ENCODE measurements at places on chromosomes 16 and 17.
A peak's percentile ranks its signal among the peaks of the same experiment; 100 is the strongest.

GRCh38 chr16:89370081-89370511 is 120.3 kb downstream of the ANKRD11 start:
- DNase-seq, result no peak

DNA sequence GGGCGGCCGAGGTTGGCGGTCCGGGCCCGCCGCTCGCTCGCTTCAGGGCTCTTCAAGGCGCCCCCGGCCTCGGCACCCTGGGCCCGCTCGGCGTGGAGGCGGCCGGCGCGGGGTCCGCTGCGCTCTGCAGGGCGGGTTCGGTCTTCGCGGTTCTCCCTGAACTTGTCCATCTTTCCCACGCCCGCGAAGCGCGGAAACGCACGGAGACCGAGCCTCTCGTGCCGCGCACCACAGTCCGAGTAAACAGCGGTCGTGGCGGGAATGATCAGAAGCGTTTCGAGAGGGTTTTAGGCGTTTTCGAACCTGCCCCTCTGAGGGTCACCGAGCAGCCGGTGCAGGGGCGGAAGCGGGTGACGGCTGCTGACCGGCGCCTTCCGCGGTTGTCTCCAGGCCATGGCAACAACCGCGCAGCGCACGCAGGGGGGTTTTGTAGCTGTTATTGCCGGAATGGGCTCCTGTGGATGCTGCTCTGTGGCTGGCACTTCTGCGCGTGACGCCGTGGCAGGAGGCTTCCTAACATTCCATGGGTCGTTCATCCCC is 414 bp downstream of the NARF start:
- peak; percentile 66 for DNase-seq

DNA sequence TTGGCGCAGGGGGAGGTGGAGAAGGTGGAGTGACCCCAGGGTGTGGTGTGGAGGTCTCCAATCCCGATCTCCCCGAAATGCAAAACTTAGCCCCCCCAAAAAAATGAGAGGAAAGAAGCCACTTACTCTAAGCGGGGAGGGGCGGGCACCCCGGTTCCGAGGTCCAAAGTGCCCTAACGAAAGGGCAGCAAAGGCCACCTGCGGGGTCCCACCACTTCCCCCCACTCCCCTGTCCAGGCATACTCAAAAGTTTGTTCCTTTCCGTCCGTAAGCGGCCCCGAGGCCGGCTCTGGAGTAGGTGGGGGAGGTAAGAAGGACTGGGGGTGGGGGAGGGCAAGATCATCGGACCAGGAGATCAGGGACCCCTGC is 1.1 kb downstream of the TOX3 start:
- no peak for DNase-seq

DNA sequence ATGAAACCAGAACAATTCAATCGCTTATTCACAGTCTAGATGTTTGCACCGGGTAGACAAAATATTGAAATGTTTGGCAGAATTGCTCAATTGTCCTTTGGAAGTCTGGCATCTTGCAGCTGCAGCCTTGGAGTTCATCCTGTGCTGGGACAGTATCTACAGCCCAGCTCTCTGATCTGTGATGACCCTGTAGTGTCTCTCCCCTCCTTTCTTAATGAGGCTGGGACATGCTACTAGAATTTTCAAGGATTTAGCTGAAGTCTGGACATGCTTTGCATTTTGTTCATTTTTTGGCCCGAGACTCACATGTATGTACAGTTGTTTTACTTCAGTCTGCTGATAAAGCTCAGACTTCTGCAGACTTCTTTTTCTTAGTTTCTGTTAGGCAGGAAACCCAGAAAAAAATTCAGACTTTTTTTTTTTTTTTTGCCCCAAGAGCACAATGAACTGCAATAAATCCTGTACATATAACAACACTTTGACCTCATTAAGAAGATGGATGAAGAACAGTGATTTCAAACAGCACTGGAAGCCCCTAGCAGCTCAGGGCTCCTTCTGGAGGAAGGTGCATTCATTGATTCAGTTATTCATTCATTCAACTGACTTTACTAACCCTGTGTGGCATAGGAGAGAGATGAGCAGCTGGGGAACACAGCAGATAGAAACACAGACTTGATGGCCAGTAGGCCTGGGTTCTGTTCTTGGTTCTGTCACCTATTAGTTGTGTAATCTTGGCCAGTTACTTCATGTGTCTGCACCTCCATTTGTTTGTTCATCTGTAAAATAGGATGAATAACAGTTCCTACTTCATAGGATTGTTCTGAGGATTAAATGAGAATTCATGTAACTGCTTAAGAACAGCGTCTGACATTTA is 210.0 kb downstream of the MAP2K4 start:
- peak; percentile 27 for DNase-seq

GRCh38 chr16:8915722-8916301 is 33.7 kb downstream of the LITAFD start:
- DNase-seq, result no peak

- DNase-seq, result no peak
Measured at GRCh38 chr16:3494386-3494973, 809 bp downstream of the C16orf90 start.

- no peak for DNase-seq
Measured at GRCh38 chr17:28327031-28327607, 8.1 kb downstream of the TMEM97 start.

- DNase-seq, result no peak
Measured at GRCh38 chr17:79791735-79792161, 5.1 kb downstream of the CBX8 start.

DNA sequence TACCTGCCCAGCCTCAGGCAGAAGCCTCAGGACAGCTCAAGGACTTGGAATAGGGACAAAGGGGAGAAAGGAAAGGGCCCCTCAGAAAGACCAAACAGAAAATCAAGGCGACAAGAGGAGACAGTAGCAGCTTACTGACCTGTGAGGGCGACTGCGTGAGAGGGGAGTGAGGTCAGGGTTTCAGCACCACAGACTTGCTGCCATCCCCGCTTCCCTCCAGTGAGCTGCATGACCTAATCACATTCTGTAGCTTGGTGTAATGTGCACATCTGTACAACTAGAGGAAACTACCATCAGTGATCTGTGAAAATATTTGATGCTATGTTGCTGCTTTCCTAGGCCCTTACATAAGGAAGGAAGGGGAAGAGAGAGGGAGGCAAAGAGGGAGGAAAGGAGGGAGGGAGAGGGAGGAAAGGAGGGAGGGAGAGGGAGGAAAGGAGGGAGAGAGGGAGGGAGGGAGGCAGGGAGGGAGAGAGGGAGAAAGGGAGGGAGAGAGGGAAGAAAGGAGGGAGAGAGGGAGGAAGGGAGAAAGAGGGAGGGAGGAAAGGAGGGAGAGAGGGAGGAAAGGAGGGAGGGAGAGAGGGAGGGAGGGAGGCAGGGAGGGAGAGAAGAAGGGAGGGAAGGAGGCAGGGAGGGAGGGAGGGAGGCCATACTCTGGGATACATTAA is 404.9 kb upstream of the CDH5 start:
- DNase-seq, result no peak

DNA sequence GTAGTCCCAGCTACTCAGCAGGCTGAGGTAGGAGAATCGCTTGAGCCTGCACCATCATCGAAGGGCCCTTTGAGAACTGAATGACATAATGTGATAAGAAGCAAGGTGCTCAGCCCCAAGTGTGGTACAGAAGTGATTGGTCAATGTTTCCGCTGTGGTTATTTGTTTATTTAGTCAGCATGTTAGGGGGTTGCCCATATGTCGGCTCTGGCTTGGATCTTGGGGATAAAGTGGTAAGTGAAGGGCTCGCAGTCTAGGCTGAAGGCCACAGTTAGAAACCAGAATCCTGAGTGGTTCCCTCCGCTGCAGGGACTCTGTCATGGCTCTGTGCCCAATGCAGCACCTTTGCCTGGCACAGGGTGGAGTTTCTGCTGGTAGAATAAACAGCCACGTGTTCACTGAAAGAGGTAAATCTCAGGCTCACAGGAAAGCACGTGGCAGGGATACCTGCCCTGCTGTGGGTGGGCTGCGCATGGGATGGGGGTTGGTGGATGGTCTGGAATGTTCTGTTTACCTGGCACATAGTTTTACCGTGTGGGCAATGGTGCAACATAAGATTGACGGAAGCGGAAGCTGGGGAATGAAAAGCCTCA is 35.4 kb downstream of the SYT17 start:
- DNase-seq, result no peak

DNA sequence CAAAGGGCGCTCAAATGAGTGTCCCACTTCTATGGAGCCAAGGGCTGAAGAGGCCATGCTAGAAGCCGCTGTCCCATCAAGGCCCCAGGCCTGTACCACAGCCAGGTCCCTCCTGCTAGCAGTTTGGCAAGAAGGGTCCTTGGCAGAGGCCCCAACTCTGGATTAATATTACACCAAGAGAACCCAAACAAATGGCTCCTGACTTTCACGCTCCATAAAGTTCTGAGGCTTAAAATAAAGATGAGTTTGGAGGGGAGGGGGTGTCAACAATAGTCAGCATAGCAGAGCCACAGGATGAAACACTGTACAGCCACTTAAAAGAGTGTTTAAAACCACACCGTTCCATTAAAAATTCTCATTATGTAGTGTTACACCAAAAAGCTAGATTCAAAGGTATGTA is 30.5 kb downstream of the CUEDC1 start:
- DNase-seq, result peak; percentile 70

DNA sequence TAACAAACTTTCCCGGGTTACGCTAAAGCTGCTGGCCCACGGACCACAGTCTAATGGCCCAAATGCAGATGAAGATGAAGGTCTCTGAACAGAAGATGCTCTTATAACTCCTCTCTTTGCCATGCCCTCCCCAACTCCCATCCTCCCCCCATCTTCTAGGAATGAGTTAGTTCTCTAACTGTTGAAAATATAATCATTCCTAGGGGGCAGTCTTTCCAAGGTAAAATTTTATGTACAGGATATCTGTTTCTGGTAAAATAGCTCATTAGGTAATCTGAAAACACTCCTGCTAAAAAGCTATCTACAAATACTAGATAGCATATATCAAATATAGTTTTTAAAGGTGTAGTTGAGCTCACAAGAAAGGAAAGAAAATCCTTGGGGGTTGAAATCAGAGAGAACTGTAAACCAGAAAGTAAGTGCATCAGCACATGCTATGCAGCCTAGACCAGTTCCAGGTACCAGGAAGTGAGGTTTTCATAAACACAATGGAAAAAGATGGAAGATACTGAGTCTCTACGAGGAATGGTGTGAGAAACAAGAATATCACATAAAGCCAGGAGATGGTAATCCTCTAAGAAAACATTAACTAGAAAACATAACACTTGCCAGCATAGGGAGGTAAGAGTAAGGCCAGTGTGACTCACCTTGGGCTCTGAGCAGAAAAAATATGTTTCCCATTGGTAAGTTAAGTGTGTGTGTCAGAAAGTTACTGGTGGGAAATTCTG is 38.1 kb downstream of the CMC2 start:
- no peak for DNase-seq

DNA sequence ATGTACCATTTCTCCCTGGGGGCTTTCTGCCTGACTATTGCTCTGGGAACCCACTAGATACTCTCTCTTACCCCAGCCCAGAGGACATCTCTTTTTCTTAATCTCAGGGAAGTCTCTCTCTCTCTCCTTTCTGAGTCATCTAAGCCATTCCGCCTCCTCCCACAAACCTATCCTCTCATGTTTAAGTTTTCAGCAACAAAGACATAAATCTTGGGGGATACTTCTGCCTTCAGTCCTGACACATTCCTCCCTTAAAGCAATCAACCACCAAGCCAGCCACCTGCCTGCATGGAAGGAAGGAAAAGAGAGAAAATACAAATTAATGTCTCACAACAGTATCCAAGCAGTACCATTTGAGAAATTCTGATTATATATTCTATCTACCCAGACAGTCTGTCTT is 128.8 kb downstream of the HS3ST2 start:
- no peak for DNase-seq

- DNase-seq, result no peak
Measured at GRCh38 chr16:9756434-9756833, 425.8 kb downstream of the GRIN2A start.

DNA sequence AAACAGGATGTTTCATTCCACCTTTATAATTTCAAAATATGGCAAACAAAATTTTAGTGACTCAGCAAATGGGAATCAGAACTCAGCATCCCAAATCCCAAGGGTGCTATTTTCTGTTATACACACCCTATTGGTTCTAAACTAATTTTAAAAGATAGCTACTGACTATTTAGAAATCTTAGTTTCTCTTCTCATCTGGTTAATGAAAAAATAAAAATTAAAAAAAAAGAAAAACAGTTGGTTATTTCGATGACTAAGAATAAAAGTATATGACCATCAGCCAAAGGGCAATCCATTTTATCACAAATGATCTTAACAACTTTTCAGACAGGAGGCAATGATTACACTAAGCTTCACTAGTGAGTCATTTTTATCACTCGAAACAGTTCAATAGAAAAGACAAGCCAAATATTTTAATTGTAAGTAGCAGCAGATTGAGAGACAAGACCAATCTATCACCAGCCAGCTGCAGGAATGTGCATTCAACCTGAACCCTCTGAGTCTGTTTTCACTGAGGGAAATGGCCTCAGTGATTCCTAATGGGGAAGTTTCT is 15.2 kb downstream of the PHLPP2 start:
- no peak for DNase-seq

- no peak for DNase-seq
Measured at GRCh38 chr16:3480901-3481695, 14.2 kb downstream of the C16orf90 start.

- no peak for DNase-seq
Measured at GRCh38 chr16:11020792-11021551, 76.6 kb downstream of the CLEC16A start.

GRCh38 chr17:19370493-19370960 is 7.8 kb upstream of the MAPK7 start:
- peak; percentile 54 for DNase-seq

DNA sequence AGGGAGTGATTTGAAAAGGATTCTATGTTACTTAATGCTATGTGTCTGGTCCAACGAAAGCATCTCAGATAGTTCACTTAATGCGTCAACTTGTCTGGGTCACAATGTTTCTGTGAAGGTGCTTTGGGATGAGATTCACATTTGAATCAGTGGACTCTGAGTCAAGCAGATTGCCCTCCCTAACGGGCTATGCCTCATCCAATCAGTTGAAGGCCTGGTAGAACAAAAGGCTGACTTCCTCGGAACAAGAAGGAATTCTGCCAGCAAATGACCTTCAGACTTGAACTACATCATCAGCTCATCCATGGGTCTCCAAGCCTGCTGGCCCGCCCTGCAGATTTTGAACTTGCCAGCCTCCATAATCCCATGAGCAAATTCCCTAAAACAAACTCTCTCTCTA is 15.2 kb downstream of the EMP2 start:
- no peak for DNase-seq

DNA sequence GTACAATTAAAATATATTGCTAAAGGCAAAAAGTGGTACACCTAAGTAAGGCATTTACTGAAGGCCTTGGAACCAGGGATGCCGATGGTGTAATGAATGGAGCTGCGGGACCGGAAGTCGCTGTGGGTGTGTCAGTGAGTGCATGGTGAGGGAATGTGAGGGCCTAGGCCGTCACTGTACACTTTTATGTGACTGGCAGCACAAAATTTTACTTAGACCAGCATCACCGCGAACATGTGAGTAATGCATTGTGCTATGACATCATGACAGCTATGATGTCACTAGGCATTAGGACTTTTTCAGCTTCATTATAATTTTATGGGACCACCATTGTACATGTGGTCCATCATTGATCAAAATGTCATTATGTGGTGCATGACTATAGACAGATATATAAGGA is 14.7 kb downstream of the ALOX15B start:
- no peak for DNase-seq
